ENCODE measurements at places on chromosomes 2 and 18.

DNA sequence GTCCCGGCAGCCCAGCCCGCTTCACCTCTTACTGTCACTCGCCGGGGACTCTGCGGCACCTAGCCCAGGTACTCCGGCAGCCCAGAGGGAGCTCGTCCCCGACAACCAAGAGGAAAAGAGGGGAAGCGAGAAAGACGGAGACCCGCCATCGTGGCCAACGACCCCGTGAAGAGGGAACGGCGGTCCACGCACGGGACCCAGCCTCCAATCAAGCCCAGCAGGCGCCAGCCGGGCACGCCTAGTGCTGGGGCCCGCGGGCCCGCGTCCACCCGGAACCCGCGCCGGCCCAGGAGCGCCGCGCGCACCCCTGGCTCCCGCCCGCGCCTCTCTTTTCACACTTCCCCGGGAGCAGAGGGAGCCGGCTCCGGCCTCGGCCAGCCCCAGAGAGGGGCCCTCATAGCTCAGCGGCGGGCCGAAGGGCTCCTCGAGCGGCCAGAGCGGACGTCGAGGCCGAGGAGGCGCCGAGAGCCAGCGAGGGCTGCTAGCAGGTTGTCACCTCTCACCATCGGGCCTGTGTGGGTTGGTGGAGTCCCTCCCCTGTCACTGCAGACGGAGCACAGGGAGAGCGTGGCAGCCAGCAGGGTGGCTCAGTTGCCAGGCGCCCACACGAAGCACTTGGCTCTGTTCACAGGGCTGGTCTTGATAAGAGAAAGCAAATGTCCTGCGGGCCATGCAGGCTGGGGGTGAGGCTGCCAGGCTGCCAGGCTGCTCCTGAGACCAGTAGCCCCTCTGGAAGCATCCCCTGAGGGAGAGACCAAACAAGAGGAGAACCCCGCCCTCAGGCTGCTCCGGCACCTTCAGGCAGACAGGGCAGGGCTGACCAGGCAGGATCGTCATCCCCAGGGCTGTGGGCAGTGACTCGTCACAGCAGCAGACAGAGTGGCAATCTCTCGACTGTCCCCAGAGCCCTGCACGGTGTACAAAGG lies 36.9 kb upstream of the KLF11 start:
- no peak for DNase-seq

DNA sequence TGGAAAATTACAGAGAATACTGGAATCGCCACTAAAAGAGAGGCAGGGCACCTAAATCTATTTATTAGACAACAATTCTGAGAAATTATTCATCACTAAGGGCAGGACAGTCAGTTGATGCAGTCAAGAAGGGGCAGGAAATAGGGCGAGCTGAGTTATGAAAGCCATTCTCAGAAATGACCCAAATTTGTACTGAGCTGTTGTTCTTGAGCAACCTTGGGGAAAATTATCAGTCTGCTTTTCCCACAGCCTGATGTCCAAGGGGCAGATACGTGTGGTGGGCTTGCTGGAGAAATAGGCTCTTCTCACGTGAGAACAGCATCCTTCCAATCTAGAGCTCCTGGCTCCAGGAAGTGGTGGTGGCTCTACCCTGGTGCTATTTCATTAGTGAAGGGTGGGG lies 38.6 kb downstream of the STON1 start:
- peak; percentile 71 for DNase-seq

GRCh38 chr2:162711832-162712540 lies 126.6 kb downstream of the KCNH7 start:
- no peak for DNase-seq

DNA sequence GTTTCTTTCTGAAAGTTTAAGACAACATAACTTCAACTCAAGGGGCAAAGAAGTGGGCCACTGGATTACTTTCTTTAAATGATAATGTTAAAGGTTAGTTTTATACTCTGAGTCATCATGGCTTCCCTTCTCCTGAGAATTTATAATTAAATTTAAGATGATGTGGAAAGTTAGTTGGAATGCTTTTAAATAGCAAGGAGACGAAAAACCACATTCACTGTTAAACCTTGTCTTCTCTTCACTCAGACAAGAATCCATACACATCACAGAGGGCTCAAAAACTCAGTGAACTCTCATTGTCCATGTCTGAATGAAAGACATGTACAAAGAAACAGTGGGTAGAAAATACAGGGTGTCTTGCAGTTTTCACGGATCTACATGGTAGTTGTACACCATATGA lies 65.6 kb downstream of the COL5A2 start:
- DNase-seq: no peak

DNA sequence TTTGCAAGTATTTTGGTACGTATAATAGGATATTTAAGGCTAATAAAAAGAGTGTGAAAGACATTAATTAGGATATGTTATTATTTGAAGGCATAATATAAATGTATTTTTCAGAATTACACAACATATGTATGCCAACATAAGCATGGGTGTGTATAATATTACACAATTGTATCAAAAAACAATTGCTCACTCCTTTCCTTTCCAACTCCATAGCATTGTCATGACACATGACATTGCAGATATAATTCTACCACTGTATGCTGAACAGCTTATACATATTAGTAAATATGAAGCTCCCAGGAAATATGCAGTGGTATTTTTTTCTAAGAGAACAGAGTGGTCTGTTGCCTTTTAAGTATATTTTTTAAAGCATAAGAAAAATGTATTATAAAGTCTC lies 593.1 kb downstream of the TMX3 start:
- peak; percentile 48 for DNase-seq

DNA sequence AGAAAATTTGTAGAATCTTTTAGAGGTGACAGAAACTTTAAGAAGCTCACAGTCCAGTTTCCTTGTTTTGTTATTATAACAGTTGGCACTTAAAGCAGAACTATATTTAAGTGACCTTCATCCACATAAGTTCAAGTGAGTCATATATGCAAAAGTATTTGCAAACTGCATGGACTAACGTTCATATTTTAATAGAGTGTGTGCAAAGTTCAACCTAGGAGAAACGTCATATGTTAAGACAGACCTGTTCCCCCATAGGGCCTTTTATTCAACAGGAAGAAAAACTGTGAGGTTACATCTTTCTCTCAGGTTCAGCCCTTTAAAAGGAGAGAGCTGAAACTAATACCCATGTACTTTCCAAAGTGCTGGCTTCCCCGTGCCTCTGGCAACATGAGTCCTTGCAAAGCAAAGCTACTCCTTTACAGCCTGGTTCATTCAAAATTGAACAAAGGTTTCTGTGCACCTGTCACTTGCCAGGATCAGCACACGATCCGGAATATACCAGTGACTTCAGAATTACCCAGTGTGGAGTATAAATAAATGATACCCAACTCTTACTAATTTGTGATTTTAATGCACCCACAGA lies 280.0 kb upstream of the RAB12 start:
- peak; percentile 88 for DNase-seq

Data from iris pigment epithelial cell (primary cell).